ENCODE measurements at places on chromosomes 1 and 21. TPM values are rescaled to one million over a fixed set of nuclear protein-coding genes. Genes with fewer than 3 reads are reported as not detected.

Gene MAP1LC3C
- not detected for total RNA-seq

Gene ERICH3
- 0.51 TPM for total RNA-seq

Gene NOTCH2
- 135 TPM for total RNA-seq

Gene NPHP4
- total RNA-seq, result 16.2 TPM

Gene ADAM15
- 58.6 TPM for total RNA-seq

Gene FMN2
- 6.5 TPM for total RNA-seq

Gene TMPRSS15
- total RNA-seq, result not detected

Gene OR2T33
- not detected for total RNA-seq

Gene ACTL8
- not detected for total RNA-seq

Gene EXO1
- not detected for total RNA-seq

DNA sequence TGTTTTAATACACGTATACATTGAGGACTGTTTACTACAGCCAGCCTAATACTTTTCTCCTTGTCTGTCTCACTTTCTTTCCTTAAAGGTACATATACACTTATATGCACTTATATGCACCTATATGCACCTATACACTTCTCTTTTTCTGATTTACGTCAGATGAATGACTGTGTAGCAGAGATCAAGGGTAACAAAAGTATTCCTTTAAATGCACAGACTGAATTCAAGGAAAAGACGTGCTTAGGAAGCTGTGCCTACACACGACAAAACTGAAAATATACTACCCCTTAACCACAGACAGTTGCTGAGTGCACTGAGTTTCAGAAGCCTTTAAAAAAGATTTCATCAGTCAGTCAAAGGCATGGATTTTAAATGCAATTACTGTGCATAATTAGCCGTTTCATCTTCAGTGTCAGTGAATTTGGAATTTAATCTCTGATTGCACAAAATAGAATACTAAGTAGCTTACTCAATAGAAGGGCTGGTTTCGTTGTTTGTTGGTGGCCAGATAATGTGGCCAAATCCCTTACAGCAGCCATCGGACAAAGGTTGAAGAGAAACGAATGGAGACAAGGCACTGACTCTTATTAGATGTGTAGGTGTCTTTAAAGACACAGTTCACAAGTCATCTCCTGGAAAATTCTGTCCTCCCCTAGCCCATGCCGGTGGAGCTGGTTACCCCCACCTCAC is 38.3 kb upstream of the TARBP1 start:
- no peak for DNase-seq

DNA sequence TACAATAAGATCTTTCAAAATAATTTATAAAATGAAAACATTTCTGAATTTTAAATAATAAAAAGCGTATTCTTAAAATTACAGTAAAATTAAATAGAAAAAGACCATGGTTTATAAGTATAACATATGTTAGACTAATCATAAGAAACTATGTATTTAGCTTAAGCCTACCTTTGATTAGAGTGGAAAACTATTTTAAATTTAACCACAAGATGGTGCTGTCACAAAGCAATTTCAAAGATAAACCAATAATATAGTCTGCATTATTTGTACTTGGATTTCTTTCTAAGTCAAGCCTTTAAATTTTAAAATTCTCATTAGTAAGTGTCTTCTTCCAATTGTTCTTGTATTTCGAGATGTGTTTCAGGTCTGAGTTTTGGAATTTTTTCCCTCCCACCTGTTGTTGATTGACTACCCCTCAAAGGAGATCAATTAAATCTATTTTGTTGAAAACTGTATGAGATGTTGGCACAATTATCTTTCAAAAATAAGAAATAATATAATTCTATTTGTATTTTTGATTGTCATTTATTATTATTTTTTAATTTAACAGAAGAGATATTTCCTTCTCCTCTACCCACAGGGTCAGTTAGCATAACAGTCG is 459.8 kb downstream of the KCNT2 start:
- DNase-seq, result no peak

DNA sequence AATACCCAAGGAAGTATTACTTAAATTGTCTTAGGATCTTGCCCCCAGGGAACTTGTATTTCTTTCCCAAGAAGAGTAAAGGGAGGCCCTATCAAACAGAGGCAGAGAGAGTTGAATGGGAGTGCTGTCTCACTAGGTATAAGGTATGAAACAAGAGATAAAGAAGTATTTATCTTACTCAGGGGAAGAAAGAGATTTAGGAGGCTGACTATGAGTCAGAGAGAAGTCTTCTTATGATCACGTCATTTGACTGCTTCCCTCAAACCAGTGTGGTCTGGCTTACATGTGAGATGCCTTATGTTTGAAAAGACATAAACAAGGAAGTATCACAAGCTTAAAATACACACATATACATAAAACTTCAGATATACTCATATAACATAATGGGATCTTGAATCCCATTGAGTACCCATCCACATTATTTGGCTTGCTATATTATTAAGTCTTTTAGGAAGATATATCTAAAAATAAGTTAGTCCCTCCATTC is 29.6 kb downstream of the DUSP10 start:
- DNase-seq, result no peak

- DNase-seq, result no peak
These were observed 406.7 kb downstream of the RPS6KC1 start for GRCh38 chr1:213457733-213458132.

DNA sequence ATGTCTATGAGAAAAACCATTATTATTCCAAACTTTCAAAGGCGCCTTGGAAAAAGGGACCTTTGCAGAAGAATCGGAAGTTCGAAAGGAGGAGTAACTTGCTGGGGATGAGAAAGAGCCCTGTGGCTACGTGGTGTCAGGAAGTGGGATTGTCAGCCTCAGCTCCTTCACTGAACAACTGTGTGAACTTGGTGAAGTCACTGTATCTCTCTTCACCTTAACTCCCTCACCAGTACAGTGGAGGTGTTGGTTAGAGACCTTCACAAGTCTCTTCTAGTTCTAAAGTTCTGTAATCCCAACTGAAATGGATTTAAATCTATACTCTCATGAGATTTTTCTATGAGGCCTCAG is 285.6 kb downstream of the CACNA1E start:
- DNase-seq, result no peak

GRCh38 chr1:94013367-94013878 is 104.2 kb upstream of the GCLM start:
- DNase-seq, result no peak

DNA sequence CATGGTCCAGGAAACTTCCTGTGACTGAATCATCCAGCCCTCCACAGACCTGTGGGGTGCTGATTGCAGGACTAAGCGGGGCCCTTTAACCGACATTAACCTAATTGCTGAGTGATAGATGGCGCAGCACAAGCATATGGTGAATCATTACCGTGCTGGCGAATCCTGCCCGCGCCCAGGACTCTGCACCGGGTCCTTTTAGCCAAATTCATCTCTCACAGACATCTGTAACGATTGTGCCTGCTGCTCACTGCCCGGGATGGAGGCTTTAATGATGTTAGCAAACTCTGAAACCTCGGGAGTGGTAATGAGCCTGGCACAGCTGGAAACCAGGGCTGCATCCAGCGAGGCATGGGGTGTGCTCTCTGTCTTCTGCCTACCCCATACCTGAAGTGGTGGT is 147.3 kb upstream of the CD34 start:
- DNase-seq, result no peak

GRCh38 chr21:10430005-10430404 is 91.4 kb upstream of the TPTE start:
- DNase-seq, result no peak

DNA sequence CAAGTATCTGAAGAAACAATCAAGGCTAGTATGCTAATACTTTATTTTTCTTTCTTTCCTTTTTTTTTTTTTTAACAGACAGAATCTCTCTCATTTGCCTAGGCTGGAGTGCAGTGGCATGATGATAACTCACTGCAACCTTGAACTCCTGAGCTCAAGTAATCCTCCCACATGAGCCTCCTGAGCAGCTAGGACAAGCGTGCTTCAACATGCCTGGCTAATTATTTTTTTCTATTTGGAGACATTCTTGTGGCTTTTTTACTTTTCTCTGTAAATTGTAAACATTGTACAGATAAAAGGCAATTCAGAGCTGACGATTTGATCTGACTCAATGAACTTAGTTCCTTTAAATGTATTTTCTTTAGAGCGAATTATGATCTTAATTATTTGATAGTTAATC is 41.4 kb downstream of the CCDC18 start:
- no peak for DNase-seq

GRCh38 chr1:39701049-39701439 is 9.8 kb upstream of the HPCAL4 start:
- no peak for DNase-seq

DNA sequence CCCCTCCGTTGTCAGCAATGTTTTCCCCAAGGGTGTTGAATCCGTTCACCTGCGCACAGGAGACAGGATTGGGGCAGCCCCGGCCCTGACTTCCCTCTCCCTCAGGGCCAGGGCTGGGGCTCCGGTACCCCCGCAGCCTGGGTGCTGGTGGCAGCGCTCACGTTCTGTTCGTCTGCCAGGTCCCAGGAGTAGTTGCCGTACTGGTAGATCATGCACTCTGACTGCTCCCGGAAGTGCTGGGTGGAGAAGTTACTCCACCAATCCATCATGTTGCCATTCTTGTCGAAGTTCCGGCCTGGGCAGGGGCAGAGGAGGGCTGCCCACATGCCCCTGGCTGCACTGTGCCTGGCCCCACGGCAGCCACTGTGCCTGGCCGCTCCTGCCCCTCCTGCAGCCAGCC is 6.1 kb downstream of the PRXL2B start:
- DNase-seq, result peak; percentile 12

DNA sequence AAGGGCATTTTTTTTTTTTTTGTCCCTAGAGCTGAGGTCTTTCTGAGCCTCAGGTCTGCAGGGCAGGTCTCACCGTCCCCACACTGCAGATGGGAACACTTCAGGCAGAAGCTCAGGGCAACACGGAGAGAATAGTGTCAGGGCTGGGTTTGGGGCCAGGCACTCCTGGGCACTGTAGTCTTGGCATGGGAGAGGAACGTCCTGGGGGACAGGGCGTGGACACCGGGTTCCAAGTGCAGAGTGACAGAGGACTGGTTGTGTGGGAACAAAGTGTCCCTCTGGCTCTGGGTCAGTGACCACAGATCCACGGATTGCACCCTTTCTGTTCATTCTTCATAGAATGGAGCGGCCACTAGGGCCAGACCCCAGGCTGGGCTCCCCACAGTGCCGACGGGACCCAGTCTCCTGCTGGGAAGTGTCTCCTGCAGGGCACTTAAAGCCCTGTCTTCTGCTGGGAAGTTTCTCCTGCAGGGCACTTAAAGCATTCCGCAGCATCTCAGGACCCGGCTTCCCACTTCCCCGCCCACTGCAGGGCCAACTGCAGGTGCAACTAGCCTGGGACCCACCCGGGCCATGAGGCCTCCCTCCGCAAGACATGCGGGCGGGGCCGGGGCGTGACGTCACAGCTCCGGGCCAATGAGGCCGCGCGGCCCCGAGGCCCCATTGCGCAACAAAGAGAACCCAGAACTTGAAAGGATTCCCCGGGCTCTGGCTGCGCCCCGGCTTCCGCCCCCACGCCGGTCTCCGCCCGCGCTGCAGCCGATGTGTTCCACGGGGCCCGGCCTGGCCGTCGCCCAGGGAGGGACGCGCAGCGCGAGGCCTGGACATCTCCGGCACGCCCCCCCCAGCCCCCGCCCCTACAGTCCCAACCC is 1.2 kb downstream of the GPR153 start:
- peak; percentile 85 for DNase-seq

GRCh38 chr21:45258466-45258865 is 29.2 kb downstream of the POFUT2 start:
- DNase-seq, result no peak

DNA sequence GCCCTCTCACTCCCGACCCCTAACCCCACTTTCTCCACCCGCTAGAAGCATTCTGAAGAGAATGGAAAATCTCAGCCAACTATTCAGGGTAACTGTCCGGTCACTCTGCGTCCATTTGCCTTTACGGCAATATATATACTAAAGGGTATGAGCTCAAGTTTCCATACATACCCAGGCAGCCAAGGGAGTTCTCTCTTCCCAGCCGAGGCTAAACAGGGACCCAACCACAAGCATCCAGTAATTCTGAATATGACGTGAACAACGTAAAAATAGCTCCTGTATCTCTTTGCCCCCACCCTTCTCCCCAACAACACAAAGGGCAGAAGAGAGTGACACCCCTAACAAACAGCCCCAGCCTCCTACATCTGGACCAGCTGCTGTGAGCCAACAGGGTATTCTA is 67.7 kb downstream of the SSBP3 start:
- no peak for DNase-seq

- no peak for DNase-seq
These were observed 7.3 kb upstream of the PMVK start for GRCh38 chr1:154943649-154944400.

GRCh38 chr1:229883504-229884200 is 183.4 kb upstream of the GALNT2 start:
- DNase-seq, result no peak

GRCh38 chr1:166915042-166915441 is 39.0 kb upstream of the TADA1 start:
- DNase-seq, result no peak

GRCh38 chr1:237756304-237756967 is 134.3 kb downstream of the ZP4 start:
- DNase-seq, result no peak

DNA sequence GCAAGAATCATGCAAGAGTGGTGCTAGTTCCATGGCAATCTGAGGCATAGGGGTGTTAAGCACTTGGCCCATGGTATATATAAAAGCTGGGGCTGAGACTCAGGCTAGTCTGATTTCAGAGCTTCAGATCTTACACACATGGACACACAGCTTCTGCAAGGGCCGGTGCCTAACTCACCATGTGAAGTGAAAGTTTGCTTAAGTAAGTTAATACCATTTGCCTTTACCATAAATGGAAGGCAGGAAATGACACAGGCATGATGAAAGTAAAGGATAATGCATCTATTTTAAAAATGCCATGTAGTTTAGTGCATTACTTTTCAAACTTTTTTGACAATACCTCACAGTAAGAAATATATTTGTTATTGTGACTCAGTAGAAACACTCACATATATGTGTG is 122.6 kb downstream of the KCNJ6 start:
- DNase-seq, result no peak

DNA sequence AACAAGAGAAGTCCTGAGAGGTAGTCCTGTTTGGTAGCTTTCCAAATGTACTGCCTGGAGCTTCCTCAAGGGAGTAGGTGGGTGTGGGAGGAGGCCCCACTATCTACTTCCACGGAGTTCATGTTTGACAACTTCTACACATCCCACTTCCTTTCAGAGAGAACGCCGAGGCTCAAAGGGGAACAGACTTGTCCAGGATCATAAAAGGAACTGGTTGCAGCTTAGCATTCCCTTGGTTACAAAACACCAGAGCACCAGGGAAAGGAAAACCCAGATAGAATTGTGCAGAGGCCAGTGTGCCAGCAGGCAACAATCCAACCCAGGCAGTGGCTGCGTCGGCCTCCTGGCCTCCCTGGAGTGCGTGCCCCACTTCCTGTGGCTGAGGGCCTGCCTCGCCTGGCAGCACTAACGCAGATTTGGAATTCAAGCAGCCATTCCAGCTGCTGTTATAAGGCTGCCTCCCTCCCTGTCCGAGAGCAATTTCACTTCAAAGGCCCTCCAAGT is 4.2 kb upstream of the RAP1GAP start:
- peak; percentile 41 for DNase-seq

DNA sequence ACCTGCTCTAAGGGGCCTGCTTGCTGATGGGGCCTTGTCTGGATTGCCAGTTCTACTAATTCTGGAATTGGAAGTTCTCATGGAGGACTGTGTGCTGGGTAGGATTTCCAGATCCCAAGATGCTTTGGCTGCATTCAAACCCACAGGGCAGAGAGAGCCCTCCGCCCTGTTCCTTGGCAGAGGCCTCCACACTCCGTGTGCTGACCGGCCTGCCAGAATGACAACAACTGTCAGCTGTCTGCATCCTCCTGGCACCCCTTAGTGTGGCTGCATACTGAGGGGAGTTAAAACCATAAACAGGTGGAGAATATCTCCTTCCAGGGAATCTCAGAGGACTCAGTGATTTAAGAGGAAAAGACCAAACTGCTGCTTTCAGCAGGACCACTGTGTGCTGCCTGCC is 60.7 kb downstream of the ADARB1 start:
- no peak for DNase-seq
